ENCODE measurements at places on chromosomes 11 and 22.

GRCh38 chr11:16945671-16946469, 68.3 kb downstream of the PLEKHA7 start:
- DNase-seq, result peak; percentile 65

DNA sequence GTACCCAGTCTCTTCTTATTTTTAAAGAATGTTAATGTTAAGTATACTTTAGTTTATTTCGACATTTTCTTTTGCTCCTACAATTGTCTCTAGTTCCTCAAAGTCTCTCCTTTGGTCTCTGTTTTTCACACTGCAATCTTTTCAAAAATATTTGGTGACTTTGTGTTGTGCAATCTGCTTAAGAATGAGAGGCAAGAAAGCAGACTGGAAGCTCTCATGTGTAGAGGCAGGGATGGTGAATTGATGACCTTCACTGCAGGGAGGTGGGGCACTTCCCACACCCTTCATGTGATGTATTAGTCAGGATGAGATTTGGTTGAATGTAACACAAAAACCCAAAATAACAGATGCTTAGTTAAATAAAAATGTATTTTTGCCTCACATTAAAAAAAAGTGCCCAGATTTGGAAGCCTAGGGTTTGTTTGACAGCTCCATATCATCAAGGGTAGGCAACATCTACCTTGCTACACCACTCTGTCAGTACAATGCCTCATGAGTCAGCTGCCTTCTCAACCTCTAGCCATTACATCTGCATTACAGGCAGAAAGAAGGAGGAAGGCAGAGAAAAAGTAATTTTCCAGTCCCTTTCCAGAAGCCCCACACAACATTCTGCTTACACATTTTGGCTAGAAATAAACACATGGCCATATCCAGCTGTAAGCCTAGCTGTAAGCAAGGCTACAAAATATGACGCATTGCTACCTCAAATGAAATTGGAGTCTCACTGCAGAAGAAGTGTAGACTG, 3.8 kb upstream of the MMP27 start:
- no peak for DNase-seq

GRCh38 chr22:23256986-23257888, 76.9 kb downstream of the BCR start:
- no peak for DNase-seq

- DNase-seq, result no peak
Observed at GRCh38 chr11:86275493-86276370, 26.3 kb upstream of the HIKESHI start.

DNA sequence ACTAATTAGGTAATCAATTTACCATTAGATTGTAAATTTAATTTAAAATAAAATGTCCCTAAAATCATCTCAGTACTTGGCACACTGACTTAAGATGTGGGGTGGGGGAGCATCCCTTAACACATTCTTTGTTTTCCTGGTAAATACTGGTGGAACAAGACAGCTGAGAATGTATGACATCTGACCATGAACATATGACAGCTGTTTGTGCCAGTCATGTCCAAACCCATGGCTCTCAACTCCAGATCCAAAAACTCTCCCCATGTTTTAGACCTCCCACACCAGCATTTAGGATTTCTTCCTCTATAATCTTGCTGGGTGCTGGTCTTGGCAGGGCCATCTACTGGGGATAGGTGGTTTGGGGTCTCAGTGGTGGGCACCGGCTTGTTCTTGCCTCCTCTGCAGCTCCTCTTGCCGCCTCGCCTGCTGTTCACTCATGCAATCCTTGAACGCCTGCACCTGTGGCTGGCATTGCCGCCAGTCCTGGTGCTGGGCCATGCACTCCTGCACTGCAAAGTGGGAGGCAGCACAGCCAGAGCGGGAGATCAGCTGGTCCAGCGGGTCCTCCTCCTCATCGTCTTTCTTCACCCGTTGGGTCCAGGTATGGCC, 3.8 kb downstream of the COA4 start:
- DNase-seq, result no peak
